ENCODE measurements at places on chromosomes 1 and 21. TPM values are rescaled to one million over a fixed set of nuclear protein-coding genes. Genes with fewer than 3 reads are reported as not detected.

The TPTE gene
- total RNA-seq: not detected

The C4BPA gene
- total RNA-seq: 0.71 TPM

The ORC1 gene
- 0.95 TPM for total RNA-seq

The NMNAT2 gene
- total RNA-seq: 1.1 TPM

The OR2G6 gene
- total RNA-seq: not detected
